Activated T-helper 2 cell treated with anti-CD3 and anti-CD28 coated beads, Interferon-gamma antibody, Interleukin-2, Interleukin-4, amounts not matched to agents 10 μg/mL and 5 μg/mL and 100 μg/mL, durations not matched to agents 14 hours and 24 hours and 36 hours (primary cell): ENCODE measurements at places on chromosomes 5 and 9. TPM values are rescaled to one million over a fixed set of nuclear protein-coding genes. Genes with fewer than 3 reads are reported as not detected.

- H3K27me3 ChIP-seq, result peaks cover 5% of the 10 kb centered on the region
- H3K4me1 ChIP-seq, result peaks cover 15% of the 10 kb centered on the region
- peaks cover 3% of the 10 kb centered on the region for H3K36me3 ChIP-seq
These were observed 247.4 kb upstream of the RASA1 start for GRCh38 chr5:87020099-87020934.

- no peaks in the 10 kb centered on the region for H3K4me1 ChIP-seq
- H3K27ac ChIP-seq, result no peak overlapping the region
- no peak for DNase-seq
- H3K27me3 ChIP-seq, result no peaks in the 10 kb centered on the region
- H3K36me3 ChIP-seq, result no peaks in the 10 kb centered on the region
These were observed 217.6 kb downstream of the ZNF608 start for GRCh38 chr5:124528838-124529237.

GRCh38 chr9:135908754-135909204 lies 1.4 kb upstream of the CAMSAP1 start:
- DNase-seq, result no peak
- peaks cover 71% of the 10 kb centered on the region for H3K36me3 ChIP-seq
- peak overlapping the region; percentile 78 for H3K4me3 ChIP-seq
- H3K27me3 ChIP-seq, result no peaks in the 10 kb centered on the region

DNA sequence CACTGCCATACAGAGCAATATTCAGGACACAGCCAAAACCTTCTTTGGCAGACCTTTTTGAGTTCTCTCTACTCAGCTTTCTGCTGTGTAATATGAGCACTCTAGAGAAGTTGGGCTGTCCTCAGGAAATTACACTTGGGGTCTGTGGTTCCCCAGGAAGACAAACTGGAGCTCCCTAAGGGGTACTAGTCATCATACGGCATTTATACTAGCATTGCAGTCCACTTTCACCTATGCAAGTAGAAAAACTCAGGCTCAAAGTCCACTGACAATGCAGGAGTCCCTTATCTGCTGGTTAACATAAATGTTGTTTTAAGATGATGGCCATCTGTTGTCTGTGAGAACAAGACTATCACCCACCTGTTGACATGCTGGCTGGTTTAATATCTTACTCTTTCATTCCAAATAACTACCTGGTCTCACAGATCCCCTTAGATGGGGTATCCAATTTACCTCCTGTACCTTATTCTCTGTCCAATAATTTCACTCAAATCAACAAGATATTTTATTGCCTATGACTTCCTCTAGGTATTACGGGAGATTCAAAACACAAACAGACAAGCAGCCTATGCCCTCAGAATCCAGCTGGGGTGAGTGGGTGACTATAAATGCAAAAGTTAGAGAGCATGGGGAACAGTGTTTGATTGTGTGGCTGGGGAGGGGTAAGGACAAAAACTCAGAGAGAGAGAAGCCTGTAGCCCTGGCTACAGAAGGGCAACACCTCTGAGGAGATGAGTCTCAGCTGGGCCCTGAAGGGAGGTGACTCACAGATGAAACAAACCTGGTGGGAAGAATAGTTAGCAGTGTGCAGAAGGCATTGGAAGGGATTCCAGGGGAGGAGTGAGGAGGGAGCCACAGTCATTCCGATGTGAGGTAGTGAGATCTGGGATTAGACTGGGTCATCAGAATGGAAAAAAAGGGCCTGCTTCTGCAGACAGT lies 10.2 kb downstream of the DOCK8 start:
- no peak for DNase-seq
- H3K4me1 ChIP-seq, result peaks cover 34% of the 10 kb centered on the region
- H3K4me3 ChIP-seq, result no peak overlapping the region
- H3K36me3 ChIP-seq, result peaks cover 32% of the 10 kb centered on the region
- peak overlapping the region; percentile 11 for H3K27ac ChIP-seq

The SPATA31E1 gene
- total RNA-seq, result not detected in 2 replicates

GRCh38 chr9:36866840-36867239 lies 167.2 kb downstream of the PAX5 start:
- H3K36me3 ChIP-seq, result no peaks in the 10 kb centered on the region
- H3K4me3 ChIP-seq, result no peak overlapping the region
- H3K27me3 ChIP-seq, result peaks cover 5% of the 10 kb centered on the region
- H3K4me1 ChIP-seq, result no peaks in the 10 kb centered on the region
- no peak overlapping the region for H3K27ac ChIP-seq
- no peak for DNase-seq

GRCh38 chr9:103730866-103731265 lies 363.2 kb upstream of the SMC2 start:
- H3K27me3 ChIP-seq, result no peaks in the 10 kb centered on the region
- no peaks in the 10 kb centered on the region for H3K36me3 ChIP-seq
- H3K4me3 ChIP-seq, result no peak overlapping the region
- H3K27ac ChIP-seq, result no peak overlapping the region
- DNase-seq, result no peak

DNA sequence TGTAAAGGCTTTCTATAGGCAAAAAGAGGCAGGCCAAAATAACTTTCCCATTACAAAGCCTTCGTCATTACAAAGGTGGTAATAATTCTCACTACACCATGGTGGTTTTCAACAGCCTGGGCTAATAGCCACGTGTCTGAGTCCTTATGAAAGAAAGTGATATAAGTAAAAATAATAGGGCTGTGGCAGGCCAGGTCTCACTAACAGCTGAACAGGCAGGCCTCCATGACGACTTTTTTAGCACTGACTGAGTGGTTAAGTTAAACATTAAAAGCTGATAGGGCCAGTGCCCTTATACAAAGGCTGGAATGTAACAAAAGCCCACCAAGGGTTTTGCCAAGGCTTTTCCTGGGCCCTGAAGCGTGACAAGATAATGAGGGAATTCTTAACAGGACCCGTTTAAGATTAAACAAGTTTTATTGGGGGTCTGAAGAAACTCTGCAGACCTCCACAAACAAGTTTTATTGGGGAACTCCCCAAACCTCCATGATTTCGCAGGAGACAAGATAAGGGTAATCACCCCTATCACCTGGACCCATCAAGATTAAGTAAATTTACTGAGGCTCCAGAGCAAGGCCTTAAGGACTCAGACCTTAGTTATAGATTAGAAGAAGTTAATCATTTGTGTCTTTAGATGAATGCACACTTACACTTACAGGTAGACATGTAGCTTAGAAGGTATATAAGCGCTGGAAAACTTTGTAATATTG lies 412.9 kb downstream of the CHSY3 start:
- no peaks in the 10 kb centered on the region for H3K4me1 ChIP-seq
- no peak overlapping the region for H3K4me3 ChIP-seq
- no peak overlapping the region for H3K27ac ChIP-seq
- H3K36me3 ChIP-seq, result no peaks in the 10 kb centered on the region
- no peaks in the 10 kb centered on the region for H3K27me3 ChIP-seq
